Activated CD8-positive, alpha-beta T cell treated with anti-CD3 and anti-CD28 coated beads, Interleukin-2, amount 10 ng/mL, durations not matched to agents 7 days and 5 days (primary cell): ENCODE measurements at places on chromosomes 5 and 9. TPM values are rescaled to one million over a fixed set of nuclear protein-coding genes. Genes with fewer than 3 reads are reported as not detected.

GRCh38 chr5:57174128-57174889 is 450 bp downstream of the GPBP1 start:
- peak overlapping the region; percentile 90 for H3K4me3 ChIP-seq
- peaks cover 43% of the 10 kb centered on the region for H3K36me3 ChIP-seq
- DNase-seq, result peak; percentile 51
- peaks cover 31% of the 10 kb centered on the region for H3K4me1 ChIP-seq
- no peaks in the 10 kb centered on the region for H3K27me3 ChIP-seq

GRCh38 chr5:82859451-82860140 is 217.6 kb downstream of the TMEM167A start:
- H3K36me3 ChIP-seq, result no peaks in the 10 kb centered on the region
- H3K27me3 ChIP-seq, result peaks cover 7% of the 10 kb centered on the region
- H3K4me3 ChIP-seq, result no peak overlapping the region

DNA sequence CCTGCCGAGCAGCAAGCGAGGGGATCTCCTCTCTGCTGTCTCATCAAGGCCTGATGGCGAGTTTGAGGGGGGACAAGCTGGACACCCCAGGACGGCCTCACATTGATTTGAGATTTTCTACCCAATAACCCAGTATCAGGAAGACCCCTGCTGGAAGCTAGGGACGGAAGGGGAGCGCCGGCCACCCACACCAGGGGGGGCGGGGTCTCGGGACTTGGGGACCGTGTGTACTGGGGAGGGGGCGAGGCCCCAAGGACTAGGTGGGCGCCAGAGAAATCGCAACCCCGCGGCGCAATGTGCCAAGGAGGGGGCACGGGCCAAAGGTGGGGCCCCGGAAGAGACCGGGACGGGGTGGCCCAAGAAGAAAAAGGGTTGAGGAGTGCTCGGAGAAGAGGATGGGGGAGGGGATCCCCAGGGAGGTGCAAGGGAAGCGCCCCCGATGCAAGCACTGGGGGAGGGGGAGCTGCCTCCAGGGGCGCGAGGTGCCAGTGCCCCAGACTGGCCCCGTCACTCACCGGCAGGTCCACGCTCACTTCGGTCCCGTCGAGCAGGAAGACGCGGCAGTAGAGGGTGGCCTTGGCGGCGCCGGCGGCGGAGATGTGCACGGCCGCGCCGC is 1.1 kb downstream of the EPB41L4B start:
- H3K4me3 ChIP-seq, result peak overlapping the region; percentile 55
- H3K27me3 ChIP-seq, result peaks cover 66% of the 10 kb centered on the region

DNA sequence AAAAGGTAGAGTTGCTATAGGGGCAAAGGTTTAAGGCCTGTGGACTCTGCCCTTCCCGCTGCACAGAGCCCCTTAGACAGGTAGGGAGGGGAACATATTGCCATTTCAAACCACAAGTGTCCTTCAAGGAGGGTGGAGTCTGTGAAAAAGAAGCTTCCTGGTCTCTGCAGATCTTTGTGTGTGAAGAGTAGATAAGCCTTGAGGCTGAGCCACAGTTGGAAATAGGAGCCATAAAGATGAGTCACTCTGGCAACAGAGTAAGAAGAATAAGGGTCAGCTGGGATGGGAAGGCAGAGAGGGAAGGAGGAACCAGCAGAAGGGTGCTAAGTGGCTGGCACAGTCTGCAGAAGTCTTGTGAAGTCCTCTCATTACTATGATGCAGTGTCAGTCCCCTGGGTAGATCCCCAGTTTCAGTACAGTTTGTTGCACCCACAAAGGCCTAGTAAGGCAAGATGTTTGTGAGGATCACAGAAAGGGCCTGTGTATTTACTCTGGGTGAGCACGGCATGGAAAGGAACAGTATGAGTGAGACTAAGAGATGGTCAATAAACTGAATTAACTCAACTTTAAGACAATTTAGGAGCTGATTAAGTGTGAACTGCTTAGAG is 18.1 kb downstream of the GRXCR2 start:
- peaks cover 14% of the 10 kb centered on the region for H3K27me3 ChIP-seq
- H3K36me3 ChIP-seq, result no peaks in the 10 kb centered on the region
- peaks cover 4% of the 10 kb centered on the region for H3K4me1 ChIP-seq
- no peak overlapping the region for H3K27ac ChIP-seq

- H3K36me3 ChIP-seq, result peaks cover 13% of the 10 kb centered on the region
- H3K4me1 ChIP-seq, result peaks cover 75% of the 10 kb centered on the region
- H3K4me3 ChIP-seq, result peak overlapping the region; percentile 69
- DNase-seq, result peak; percentile 45
- H3K27ac ChIP-seq, result peak overlapping the region; percentile 90
- H3K27me3 ChIP-seq, result no peaks in the 10 kb centered on the region
Measured at GRCh38 chr9:129487658-129488483, 133.0 kb downstream of the C9orf50 start.

- H3K4me3 ChIP-seq, result no peak overlapping the region
- H3K27me3 ChIP-seq, result no peaks in the 10 kb centered on the region
- H3K4me1 ChIP-seq, result no peaks in the 10 kb centered on the region
- DNase-seq, result no peak
Measured at GRCh38 chr9:119009249-119009648, 360.0 kb downstream of the BRINP1 start.

DNA sequence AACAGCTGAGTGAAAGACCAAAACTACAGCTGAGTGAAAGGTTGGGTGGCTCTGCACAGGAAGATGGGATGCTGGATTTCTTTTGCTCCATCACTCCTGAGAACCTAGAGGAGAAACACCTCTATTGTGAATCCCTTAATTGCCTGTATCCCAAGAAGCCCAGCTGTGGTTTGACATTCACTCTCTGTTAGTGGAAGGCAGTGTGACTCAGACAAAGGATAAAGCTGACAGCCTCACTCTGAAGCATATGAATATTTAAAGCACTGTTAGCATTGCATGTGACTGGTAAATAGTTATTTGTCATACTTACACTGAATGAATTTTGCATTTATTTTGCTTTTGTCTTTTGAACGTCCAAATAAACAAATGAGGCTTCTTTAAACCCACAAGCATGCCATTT is 367.1 kb upstream of the RIOK2 start:
- DNase-seq, result no peak
- H3K4me3 ChIP-seq, result no peak overlapping the region
- peaks cover 19% of the 10 kb centered on the region for H3K4me1 ChIP-seq
- peaks cover 3% of the 10 kb centered on the region for H3K27me3 ChIP-seq
- no peak overlapping the region for H3K27ac ChIP-seq
- H3K36me3 ChIP-seq, result peaks cover 7% of the 10 kb centered on the region

DNA sequence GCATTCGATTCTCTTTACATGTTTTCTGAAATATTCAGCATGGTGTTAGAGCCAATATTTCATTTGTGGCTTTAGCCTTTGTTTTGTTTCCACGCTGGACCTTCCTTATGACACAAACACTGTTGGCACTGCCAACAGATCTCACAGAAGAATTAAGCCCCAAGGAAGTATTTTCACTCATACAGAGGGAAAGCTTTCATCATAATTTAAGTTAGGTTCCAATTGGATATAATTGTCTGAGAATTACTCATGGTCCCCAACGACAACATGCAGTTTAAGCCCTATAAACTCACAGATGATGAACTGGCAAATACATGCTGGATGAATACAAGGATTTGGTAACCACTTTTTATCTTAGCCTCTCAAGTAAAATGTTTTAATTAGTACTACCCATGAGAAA is 259.5 kb downstream of the EBF1 start:
- DNase-seq, result no peak
- no peak overlapping the region for H3K4me3 ChIP-seq

DNA sequence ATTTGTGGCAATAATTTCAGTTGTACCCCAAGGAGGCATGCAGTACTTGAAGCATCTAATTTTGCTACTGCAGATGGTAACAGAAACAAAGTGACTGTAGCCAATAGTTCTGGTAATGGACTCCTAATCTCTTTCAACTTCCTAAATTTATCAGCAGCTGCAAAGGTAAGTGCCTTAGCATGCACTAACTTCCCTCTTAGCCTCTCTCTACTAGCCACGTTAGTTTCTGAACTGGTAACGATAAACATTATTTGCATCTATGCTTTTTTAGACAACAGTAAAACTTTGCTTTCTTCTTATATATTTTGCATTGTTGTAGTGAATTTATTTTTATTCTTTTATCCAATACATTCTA is 6.2 kb upstream of the CKS2 start:
- H3K27me3 ChIP-seq, result no peaks in the 10 kb centered on the region
- DNase-seq, result no peak
- peaks cover 9% of the 10 kb centered on the region for H3K4me1 ChIP-seq
- H3K4me3 ChIP-seq, result no peak overlapping the region

DNA sequence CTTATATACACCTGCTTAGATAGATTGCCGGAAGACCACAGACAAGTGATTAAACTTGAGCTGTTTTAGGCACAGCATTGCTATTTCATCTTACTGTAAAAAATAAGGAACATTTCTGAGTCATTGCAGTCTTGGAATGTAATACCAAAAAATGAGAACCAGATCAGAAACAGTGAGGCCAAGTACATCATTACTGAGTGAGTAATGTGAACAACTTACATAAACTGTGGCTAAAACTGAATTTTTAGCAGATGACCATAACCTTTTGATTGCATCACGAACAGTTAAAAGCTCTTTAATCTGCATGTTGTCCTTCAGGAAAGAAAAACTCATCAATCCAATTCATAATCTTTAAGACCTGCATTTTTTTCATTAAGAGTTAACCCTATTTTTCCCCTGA is 157.1 kb upstream of the FGF10 start:
- H3K27ac ChIP-seq, result no peak overlapping the region
- H3K4me1 ChIP-seq, result no peaks in the 10 kb centered on the region
- no peak overlapping the region for H3K4me3 ChIP-seq

DNA sequence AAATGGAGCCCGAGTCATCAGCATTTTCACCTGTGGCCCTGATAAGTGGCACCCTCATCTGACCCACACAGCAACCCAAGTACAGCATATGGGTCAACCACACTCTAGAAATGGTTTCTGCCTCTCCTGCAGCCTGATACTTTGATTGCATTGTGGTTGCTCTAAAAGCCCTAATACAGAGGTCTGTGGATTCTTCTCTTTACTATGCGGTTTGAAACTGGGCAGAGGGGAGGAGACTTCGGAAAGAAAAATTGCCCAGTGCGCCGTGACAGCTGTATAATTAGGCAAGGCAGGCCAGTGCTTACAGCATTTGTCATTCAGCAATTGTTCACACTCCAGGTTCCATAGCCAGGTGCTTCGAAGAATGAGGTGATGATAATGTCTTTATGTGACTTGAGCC is 361.0 kb downstream of the NFIB start:
- H3K4me3 ChIP-seq, result no peak overlapping the region
- H3K36me3 ChIP-seq, result no peaks in the 10 kb centered on the region
- H3K27ac ChIP-seq, result no peak overlapping the region
- DNase-seq, result no peak
- H3K27me3 ChIP-seq, result no peaks in the 10 kb centered on the region
- no peaks in the 10 kb centered on the region for H3K4me1 ChIP-seq

DNA sequence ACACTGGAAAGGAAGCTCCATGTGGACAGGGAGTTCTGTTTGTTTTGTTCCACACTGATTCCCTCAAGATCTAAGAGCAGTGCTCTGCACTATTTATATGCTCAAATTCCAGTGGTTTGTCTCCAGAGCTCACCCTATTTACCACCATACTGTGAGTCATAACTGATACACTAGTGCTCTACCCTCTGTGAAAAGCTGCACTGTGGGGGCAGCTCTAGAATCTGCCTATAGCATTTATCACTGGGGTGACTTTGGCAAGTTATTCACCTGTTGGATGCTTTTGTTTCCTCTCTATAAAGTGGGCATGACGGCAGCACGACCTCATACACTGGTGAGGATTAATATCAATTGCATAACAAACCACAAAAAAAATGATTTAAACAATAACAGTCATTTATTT is 307.8 kb downstream of the NR2F1-AS1 start:
- no peaks in the 10 kb centered on the region for H3K4me1 ChIP-seq
- H3K27ac ChIP-seq, result no peak overlapping the region
- no peaks in the 10 kb centered on the region for H3K27me3 ChIP-seq
- no peaks in the 10 kb centered on the region for H3K36me3 ChIP-seq
- DNase-seq, result no peak

- no peak overlapping the region for H3K4me3 ChIP-seq
- no peaks in the 10 kb centered on the region for H3K27me3 ChIP-seq
- DNase-seq, result no peak
- H3K27ac ChIP-seq, result peak overlapping the region; percentile 44
- H3K36me3 ChIP-seq, result peaks cover 30% of the 10 kb centered on the region
Measured at GRCh38 chr9:137666955-137667670, 48.3 kb downstream of the EHMT1 start.

DNA sequence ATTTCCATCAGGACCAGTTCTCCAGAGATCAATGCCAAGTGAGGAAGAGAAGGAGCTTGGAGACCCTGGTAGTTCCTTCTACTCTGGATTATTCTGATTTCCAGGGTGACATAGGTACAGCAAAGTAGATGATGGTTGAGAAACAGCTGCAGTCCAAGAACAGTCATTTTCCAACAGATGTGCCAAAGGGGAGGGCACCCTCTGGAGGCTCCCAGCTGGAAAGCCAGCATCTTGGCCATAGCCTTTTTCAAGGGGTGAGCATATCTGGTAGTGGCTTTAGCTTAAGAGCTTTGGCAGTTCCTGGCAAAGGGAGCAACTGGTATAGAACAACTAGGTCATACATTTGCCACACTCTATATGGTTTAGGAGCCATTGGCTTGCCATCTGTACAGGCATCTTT is 492.7 kb downstream of the RASEF start:
- no peaks in the 10 kb centered on the region for H3K27me3 ChIP-seq
- H3K36me3 ChIP-seq, result no peaks in the 10 kb centered on the region
- DNase-seq, result no peak
- H3K4me1 ChIP-seq, result no peaks in the 10 kb centered on the region

GRCh38 chr9:102855641-102856040 is 139.5 kb upstream of the CYLC2 start:
- H3K4me1 ChIP-seq, result no peaks in the 10 kb centered on the region
- H3K27me3 ChIP-seq, result no peaks in the 10 kb centered on the region
- H3K36me3 ChIP-seq, result no peaks in the 10 kb centered on the region
- H3K4me3 ChIP-seq, result no peak overlapping the region
- no peak for DNase-seq

GRCh38 chr5:96986450-96986849 is 50.6 kb downstream of the LNPEP start:
- H3K36me3 ChIP-seq, result peaks cover 72% of the 10 kb centered on the region
- peaks cover 33% of the 10 kb centered on the region for H3K4me1 ChIP-seq
- no peak for DNase-seq
- H3K4me3 ChIP-seq, result no peak overlapping the region
- H3K27ac ChIP-seq, result no peak overlapping the region
- no peaks in the 10 kb centered on the region for H3K27me3 ChIP-seq

CDKN2B-AS1 gene
- total RNA-seq, result 6.4 TPM

GHR gene
- total RNA-seq, result not detected

PPP2R2B gene
- total RNA-seq, result 3.0 TPM

CNTNAP3B gene
- total RNA-seq, result not detected

CER1 gene
- not detected for total RNA-seq

PCDHGA9 gene
- not detected for total RNA-seq

MARCOL gene
- not detected for total RNA-seq

SLC36A2 gene
- total RNA-seq, result not detected

EIF4E1B gene
- not detected for total RNA-seq

MEIKIN gene
- total RNA-seq, result not detected

BAAT gene
- total RNA-seq, result not detected

RMRP gene
- 7,126 TPM for total RNA-seq
